Epithelial cell of esophagus (primary cell): ENCODE measurements at places on chromosomes 5 and 9.

- no peak for DNase-seq
Measured at GRCh38 chr5:89827359-89827758, 582.2 kb downstream of the CETN3 start.

GRCh38 chr5:68257210-68257609, 41.7 kb downstream of the PIK3R1 start:
- no peak for DNase-seq

- no peak for DNase-seq
Measured at GRCh38 chr5:175826980-175827379, 44.4 kb upstream of the CPLX2 start.

- peak; percentile 51 for DNase-seq
Measured at GRCh38 chr9:97510797-97511654, 9.6 kb downstream of the TMOD1 start.

DNA sequence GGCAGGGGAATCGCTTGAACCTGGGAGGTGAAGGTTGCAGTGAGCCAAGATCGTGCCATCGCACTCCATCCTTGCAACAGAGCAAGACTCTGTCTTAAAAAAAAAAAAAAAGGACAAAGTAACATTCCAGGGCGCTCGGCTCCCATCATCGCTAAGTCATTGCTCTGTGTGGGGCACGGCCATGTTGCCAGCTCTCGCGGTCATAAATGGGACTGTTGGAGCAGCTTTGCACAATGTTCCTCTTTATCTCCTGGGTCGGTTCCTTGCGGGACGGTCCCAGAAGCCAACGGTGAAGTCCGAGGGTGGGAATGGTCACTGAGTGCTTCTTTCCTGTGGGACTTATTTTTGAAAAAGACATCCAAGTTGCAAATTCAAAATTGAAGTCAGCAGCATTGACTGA, 65.5 kb downstream of the HMCN2 start:
- no peak for DNase-seq

- DNase-seq: no peak
Measured at GRCh38 chr5:127563136-127563535, 45.7 kb downstream of the PRRC1 start.

- no peak for DNase-seq
Measured at GRCh38 chr9:134852906-134853654, 27.5 kb upstream of the FCN2 start.

GRCh38 chr5:172749881-172750633, 20.9 kb downstream of the DUSP1 start:
- DNase-seq: no peak

DNA sequence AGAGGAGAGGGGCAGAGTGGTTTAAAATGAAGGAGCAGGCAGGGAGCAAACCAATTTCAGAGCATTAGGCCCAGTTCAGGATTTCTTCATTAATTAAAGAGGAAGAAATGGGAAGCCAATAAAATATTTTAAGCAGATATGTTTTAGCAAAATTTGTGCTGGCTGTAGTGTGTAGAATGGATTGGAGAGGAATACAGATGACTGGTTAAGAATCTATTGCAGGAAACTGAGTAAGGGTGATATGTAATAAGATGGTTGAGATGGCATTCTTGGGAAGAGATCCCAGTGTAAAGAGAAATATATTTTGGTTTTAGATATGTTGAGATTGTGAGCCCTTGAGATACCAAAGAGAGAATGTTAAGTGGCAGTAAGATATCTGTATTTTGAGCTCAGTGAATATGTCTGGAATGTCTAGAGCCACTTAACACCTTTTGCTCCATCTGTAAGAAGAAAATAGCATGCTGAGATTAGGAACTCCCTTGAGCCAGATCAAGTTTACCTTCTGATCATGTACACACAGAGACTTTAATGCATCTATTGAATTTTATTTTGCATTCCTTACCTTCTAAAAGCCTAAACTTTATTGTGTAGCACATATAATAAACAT, 79.5 kb upstream of the SLC27A6 start:
- DNase-seq: no peak

- DNase-seq: no peak
Measured at GRCh38 chr9:88972401-88972800, 18.9 kb upstream of the S1PR3 start.

- DNase-seq: peak; percentile 59
Measured at GRCh38 chr9:77764894-77765780, 117.0 kb upstream of the GNA14 start.

GRCh38 chr9:77403239-77403638, 225.9 kb downstream of the VPS13A start:
- peak; percentile 51 for DNase-seq

DNA sequence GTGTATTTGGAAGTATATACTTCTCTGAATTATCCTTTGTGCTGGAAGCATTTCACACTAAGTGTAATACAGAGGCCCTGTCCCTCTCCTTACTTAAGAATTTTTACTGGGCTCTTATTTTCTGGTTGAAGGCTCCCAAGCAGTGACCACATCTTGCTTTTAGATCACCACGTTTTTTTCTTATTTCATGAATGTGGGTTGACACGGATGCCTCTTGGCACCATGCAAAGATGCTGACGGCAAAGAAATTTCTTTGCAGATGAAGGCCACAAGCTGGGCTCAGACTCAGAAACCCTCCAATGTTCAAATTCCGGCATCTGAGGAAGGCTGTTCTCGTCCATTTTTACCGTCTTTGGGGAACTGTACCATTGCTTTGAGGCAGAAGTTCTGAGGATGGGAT, 168.5 kb downstream of the HMHB1 start:
- DNase-seq: no peak

DNA sequence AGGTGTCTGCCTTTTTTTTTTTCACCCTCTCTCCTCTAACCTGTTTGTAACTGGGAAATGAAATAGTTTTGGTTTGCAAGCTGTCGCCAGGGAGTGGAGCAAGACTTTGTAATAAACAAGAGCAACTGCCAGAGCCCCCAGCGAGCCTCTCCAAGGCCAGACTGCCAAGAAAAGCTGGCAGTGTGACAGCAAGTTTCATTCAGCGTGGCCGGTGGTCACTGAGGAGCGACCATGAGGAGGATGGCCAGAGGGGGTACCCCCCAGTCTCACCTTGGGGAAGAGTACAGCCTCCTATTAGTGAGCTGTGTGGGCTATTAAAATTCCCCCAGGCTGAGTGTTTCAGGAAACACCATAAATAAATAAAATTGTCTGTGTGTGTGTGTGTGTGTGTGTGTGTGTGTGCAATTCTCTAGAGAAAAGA, 49.9 kb downstream of the ZFAND5 start:
- no peak for DNase-seq

GRCh38 chr5:90696153-90696552, 137.6 kb downstream of the ADGRV1 start:
- no peak for DNase-seq

DNA sequence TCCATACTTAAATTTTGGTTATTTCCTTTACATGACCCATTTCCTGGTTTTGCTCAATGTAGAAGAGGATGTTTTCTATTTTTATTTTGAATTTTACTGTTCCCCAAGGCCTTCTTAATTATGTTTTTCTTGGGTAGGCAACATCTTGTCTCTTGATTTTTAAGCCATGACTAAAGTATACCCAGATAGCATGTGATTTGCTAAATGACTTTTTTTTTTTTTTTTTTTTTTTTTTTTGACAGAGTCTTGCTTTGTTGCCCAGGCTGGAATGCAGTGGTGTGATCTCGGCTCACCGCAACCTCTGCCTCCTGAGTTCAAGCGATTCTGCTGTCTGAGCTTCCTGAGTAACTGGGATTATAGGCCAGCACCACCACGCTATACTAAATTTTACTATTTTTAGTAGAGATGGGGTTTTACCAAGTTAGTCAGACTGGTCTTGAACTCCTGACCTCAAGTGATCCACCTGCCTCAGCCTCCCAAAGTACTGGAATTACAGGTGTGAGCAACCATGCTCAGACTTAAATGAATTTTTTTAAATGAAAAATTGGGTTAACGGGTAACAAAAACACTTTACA, 198.6 kb upstream of the DAB2 start:
- no peak for DNase-seq

- DNase-seq: no peak
Measured at GRCh38 chr5:89168766-89169165, 285.8 kb upstream of the MEF2C start.

GRCh38 chr5:176653401-176654385, 6.4 kb downstream of the TSPAN17 start:
- DNase-seq: peak; percentile 65

DNA sequence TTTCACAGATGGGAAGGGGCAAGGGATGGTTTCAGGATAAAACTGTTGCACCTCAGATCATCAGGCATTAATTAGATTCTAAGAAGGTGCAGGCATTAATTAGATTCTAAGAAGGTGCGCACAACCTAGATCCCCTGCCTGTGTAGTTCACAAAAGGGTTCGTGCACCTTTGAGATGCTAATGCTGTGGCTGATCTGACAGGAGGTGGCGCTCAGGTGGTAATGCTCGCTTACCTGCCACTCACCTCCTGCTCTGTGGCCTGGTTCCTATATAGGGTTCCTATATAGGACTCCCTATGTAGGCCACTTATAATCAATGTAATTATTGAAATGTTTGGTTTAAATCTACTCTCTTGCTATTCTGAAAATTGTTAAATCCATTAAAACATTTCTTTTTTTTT, 171.0 kb downstream of the MSX2 start:
- no peak for DNase-seq

DNA sequence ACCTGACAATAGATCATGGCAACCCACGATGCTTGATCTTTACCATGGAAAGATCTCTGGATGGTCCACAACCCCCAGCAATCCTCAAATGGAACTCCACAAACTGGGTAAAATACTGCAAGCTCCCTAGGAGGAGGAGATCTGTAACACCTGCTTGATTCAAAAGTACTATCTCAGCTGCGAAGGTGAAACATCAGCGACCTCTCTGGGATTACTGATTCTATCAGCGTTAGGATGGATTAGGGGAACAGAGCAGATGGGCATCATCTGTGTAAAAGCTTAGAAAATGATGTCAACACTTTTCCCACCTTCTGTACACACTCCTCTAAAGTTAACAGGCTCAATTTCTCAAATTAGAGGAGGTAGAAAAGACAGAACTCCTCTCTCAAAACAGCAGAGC, 31.5 kb upstream of the TRPC7 start:
- DNase-seq: no peak

DNA sequence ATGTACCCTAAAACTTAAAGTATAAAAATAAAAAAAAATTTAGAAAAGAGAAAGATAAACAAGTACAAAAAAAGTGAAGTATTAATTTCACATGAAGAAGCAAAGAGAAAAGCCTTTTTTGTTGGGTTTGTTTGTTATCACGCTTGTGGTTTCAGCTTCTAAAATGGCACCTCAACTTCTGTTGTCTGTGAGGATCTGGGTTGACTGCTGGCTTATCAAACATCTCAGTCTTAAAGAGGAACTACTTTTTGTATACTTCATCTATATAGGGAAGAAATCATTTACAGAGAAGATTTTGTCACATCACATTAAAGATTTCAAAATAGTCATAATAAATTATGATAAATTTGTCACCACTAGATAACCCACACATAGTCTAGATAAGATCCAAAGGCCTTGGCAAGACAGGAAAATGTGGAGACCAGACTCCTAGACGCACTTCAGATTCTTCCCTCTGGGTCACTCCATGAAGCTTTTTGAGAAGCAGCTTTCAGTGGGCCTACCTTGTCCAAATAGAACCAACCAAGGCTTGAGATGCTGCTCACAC, 8.8 kb upstream of the ADGRV1 start:
- no peak for DNase-seq

GRCh38 chr9:80797831-80798688, 891.3 kb downstream of the TLE1 start:
- no peak for DNase-seq

DNA sequence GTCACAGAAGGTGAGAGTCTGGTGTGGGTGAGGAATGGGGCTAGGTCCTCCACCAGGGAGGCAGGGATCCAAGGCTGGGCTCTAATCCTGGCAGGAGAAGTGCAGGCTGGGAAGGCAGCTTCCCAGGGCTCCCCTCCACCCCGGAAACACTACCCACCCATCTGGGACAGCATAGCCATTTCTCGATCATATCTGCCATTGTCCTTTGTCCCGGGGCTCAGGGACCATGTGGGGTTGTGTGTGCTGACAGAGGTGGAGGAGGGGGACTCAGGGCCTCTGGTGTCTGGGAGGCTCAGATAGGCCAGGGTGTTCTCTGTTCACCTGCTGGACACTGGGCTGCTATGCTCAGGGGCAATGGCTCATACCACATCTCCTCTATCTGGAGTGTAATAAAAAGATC, 32.2 kb upstream of the STRBP start:
- no peak for DNase-seq

GRCh38 chr5:62134811-62135210, 171.2 kb upstream of the KIF2A start:
- peak; percentile 62 for DNase-seq

DNA sequence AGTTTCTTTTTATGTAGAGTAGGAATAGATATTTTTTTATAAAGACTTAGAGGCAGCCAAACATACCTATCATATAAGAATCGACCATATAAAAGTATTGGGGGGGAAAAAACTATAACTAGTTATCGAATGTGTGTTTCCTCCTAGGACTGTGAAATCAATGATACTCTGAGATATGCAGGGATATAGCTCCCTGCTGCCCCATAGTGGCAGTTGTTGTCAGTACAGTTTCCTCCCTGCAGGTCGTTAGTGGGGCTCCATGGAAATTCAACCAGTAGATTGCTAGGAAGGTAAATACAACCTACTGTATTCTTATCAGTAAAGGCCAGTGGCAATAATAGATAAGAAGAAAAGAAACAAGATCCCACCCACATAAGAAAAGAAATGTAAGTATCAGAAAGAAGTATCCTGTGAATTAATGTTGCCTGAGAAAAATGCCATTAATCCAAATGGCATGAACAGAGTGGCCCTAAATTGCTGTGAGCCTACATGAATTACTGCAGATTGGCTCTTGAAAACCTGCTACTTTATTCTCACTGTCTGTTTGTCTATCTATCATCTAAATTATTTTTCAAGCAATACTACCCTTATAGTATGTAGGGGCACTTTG, 136.9 kb upstream of the FBN2 start:
- peak; percentile 66 for DNase-seq

GRCh38 chr5:95130941-95131340, 154.0 kb downstream of the MCTP1 start:
- no peak for DNase-seq
